ENCODE measurements at places on chromosomes 13 and 19. TPM values are rescaled to one million over a fixed set of nuclear protein-coding genes. Genes with fewer than 3 reads are reported as not detected.

GRCh38 chr13:85520445-85520844 is 278.8 kb downstream of the SLITRK6 start:
- DNase-seq, result no peak

ZNF57 gene
- total RNA-seq, result 3.1 TPM

GRCh38 chr13:90447034-90447733 is 900.3 kb upstream of the MIR17HG start:
- DNase-seq, result no peak

- DNase-seq, result no peak
These were observed 32.2 kb upstream of the IPO5 start for GRCh38 chr13:97921176-97921816.

ZNF763 gene
- 7.4 TPM for total RNA-seq

GRCh38 chr13:76934671-76935070 is 13.6 kb upstream of the ACOD1 start:
- no peak for DNase-seq

DNA sequence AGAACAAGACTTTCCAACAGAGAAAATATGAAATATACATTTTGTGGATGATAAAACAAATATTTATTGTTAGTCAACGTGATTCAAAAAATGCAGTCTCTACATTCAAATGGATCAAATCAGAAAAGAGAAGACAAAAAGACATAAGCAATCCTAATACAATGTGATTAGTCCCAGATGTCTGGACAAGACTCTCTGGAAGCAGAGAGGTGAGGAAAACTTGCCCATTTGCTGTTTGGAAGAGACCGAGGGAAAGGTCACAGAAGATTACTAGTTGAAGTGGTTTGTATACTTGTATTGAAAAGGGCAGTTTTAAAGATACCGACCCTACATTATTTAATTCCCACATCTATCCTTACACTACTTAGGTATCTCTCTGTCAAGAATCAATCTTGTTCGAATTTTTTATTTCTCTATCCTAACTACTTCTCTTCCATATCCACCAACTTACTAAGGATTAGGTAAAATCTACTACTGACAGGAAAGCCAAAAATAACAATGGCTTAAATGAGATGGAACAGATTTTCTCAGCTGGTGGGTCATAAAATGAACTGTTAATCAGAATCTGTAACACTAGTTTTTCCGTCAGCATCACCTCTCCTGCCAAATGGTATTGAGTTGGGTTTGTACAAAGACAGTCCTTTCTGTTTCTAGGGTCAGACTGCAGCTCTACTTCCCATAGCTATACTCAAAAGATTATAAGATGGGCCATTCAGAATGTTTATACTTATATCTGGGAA is 497.1 kb downstream of the DCT start:
- no peak for DNase-seq
